Activated naive CD8-positive, alpha-beta T cell treated with anti-CD3 and anti-CD28 coated beads for 36 hours (primary cell): ENCODE measurements at places on chromosomes 16 and 17.
A peak's percentile ranks its signal among the peaks of the same experiment; 100 is the strongest.

GRCh38 chr16:27725236-27726000, 175.5 kb downstream of the KATNIP start:
- H3K27me3 ChIP-seq, result no peaks in the 10 kb centered on the region
- peaks cover 3% of the 10 kb centered on the region for H3K4me1 ChIP-seq
- no peak overlapping the region for H3K27ac ChIP-seq
- H3K4me3 ChIP-seq, result no peak overlapping the region
- DNase-seq, result no peak

- DNase-seq, result no peak
- no peaks in the 10 kb centered on the region for H3K27me3 ChIP-seq
- H3K36me3 ChIP-seq, result peaks cover 31% of the 10 kb centered on the region
- no peak overlapping the region for H3K4me3 ChIP-seq
- no peak overlapping the region for H3K27ac ChIP-seq
Measured at GRCh38 chr17:80604009-80604669, 59.5 kb downstream of the RPTOR start.

DNA sequence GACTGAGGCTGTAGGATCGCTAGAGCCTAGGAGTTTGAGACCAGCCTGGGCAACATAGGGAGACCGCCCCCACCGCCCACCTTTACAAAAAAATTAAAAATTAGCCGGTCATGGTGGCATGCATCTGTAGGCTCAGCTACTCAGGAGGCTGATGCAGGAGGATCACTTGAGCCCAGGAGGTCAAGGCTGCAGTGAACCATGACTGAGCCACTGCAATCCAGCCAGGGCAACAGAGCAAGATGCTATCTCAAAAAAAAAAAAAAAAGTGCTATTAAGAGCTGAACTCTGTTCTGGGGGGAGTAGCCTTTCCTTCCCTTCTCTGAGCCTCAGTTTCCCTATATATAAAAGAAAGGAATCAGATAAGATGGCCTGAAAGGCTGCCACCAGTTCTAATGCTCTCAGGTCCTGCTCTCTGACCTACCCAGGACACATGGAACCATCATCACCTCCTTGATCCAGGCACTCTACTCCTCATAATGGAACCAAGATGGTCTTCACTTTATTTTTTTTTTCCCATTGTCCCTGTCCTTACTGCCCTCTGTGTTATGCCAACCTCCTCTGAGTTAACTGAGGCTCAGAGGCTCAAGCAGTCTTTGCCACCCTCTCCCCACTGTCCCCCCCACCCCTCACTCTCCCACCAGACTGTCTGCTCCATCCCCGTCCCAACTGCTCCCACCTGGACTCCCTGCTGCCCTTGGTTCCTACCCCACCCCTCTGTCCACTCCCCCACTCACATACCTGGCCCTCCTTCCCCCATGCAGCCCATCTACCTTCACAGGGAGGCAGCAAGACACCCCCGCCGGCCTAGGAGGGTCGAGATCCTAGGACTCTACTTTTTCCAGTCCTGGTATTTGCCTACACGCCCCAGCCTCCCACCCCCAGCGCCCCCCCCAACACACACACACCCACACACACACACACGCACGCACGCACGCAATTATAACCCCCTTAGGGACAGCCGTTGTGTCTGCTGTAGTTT, 23.8 kb upstream of the EIF1 start:
- H3K4me1 ChIP-seq, result peaks cover 35% of the 10 kb centered on the region
- H3K36me3 ChIP-seq, result no peaks in the 10 kb centered on the region
- peak overlapping the region; percentile 98 for H3K27ac ChIP-seq
- H3K27me3 ChIP-seq, result peaks cover 3% of the 10 kb centered on the region

- no peaks in the 10 kb centered on the region for H3K27me3 ChIP-seq
- H3K27ac ChIP-seq, result no peak overlapping the region
- DNase-seq, result no peak
- H3K4me1 ChIP-seq, result peaks cover 2% of the 10 kb centered on the region
- no peaks in the 10 kb centered on the region for H3K36me3 ChIP-seq
Measured at GRCh38 chr17:61196302-61196704, 203.3 kb upstream of the TBX2 start.

DNA sequence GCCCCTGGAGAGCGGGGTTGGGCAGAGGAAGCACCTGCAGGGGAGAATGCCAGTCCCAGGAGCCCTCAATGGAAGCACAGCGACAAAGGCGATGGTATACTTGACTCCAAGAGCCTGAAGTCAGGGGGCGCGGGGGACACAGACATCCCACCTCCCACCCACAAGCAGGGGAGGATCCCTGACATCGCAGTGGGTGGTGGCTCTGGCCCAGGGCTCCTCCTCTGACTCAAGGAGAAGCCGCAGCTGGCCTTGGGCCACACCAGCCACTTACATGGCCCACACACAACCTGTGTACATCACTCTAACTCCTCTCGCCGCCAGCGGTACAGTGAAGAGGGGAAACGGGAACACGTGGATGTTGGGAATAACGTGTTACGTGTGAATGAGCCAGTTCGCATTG, 44.3 kb downstream of the FZD2 start:
- peaks cover 4% of the 10 kb centered on the region for H3K27me3 ChIP-seq
- H3K4me3 ChIP-seq, result no peak overlapping the region
- H3K36me3 ChIP-seq, result no peaks in the 10 kb centered on the region
- H3K4me1 ChIP-seq, result no peaks in the 10 kb centered on the region
- no peak for DNase-seq

GRCh38 chr16:3492356-3492755, 2.9 kb downstream of the C16orf90 start:
- no peaks in the 10 kb centered on the region for H3K4me1 ChIP-seq
- no peak for DNase-seq
- H3K4me3 ChIP-seq, result no peak overlapping the region
- no peaks in the 10 kb centered on the region for H3K27me3 ChIP-seq

DNA sequence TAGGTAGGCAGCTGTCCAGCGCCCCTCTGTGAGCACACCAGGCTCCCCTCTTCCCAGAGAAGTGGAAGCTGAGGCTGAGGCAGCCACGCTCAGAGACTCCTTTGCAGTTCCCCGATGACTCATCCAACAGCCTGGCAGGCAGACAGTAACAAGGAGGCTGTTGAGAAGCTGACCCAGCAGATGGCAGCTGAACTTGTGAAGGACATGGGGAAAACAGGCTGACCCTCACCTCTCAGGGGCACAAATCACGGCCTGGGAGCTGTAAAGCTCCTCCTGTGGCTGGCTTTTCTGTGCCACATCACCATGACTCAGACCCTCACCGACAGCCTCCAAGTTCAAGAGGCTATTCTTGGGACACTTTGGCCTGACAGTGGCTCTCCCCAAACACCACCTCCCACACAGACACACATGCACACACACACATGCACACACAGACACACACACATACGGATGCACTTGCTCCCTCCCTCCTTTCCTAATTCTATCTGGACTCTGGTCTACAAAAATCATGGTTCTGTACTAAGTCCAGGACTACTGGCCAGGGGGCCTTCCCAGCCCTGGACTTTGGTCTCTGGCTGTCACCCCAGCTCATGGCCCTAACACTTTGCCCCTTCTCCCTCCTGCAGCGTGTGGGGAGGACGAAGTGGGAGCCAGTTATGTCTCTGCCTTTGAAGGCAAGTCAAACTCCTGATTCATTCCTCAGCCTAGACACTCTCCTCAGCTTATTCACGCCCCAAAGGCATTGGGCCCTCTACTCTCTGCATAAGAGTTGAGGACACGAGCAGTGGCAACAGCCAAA, 23.2 kb downstream of the MAP3K14 start:
- H3K36me3 ChIP-seq, result peaks cover 37% of the 10 kb centered on the region
- no peak for DNase-seq

DNA sequence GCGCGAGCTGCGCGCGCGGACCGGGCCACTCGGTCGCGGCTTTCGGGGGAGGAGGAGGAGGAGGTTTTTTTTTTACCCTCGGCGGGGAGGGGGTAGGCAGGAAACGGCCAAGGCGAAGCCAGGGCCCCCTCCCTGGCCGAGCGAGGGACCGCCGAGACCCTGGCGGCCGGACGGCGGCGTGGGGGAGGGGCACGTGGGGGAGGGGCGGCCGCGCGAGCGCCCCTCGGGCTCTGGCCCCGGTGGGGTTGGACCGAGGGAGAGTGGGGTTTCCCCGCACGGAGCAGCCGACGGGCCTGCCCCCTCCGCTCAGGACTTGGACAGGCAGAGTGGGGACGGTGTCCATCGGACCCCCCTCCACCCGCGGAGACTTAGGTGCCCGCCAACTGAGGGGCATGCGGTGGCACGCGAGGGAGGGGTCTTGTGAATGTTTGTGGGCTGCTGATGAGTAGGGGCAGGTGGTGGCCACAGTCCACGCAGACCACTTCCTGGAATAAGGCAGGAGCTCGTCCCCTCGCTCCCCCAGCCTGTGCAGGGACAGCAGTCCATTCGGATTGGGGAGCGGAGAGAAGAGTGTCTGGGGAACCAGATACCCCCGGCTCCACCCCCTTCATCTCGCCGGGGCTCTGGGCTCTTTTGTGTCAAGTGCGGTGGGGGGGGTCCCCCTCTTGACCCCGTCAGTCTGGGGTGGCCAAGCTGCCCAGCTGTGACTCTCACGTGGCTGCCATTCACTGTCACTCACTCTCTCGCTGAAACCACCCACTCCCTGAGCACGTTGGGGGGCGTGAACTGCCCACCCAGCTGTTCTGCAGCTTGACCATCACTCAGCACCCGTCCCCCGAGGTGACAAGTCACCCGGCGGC, 3.0 kb upstream of the CHD3 start:
- peak overlapping the region; percentile 66 for H3K27ac ChIP-seq
- H3K27me3 ChIP-seq, result no peaks in the 10 kb centered on the region
- no peaks in the 10 kb centered on the region for H3K4me1 ChIP-seq
- peak; percentile 62 for DNase-seq

GRCh38 chr17:78789149-78789662, 7.1 kb upstream of the CYTH1 start:
- no peak for DNase-seq
- no peak overlapping the region for H3K4me3 ChIP-seq
- H3K36me3 ChIP-seq, result peaks cover 33% of the 10 kb centered on the region

DNA sequence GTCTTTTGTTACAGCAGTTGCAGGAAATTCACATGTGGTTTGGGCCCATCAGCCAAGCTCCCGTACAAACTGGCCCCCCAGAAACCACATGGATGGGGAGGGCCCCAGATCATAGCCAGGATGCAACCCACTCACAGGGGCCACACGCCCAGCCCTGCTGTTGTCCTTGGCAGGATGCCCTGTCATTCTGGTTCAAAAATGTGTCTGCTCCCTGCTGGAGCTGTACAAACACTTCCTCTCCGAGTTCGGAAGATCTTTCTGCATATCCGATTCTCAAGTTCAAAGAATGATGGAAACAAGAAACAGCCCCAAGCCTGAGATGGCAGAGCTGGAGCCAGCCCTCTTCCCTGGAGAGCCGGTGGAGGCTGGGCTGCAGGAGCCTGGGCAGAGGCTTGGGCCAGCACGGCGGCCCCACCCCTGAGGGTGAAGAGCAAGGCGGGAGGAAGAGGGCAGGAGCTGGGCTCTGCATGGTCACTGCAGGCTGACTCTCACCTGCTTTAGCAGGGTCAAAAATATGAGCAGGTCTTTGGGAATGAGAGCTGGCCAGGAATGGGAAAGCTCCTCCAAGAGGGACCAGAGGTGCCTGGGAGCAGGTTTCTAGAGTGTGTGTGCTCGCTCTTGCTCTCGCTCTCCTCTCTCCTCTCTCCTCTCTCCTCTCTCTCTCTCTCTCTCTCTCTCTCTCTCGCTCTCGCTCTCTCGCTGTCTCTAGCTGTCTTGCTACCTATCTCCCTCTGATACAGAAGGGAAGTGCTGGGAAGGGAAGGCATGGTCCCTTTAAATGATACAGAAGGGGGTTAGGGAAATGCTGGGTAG, 34.7 kb upstream of the ENPP7 start:
- H3K4me3 ChIP-seq, result no peak overlapping the region
- peaks cover 10% of the 10 kb centered on the region for H3K4me1 ChIP-seq
- no peak for DNase-seq
- peaks cover 43% of the 10 kb centered on the region for H3K27me3 ChIP-seq
- no peaks in the 10 kb centered on the region for H3K36me3 ChIP-seq
- no peak overlapping the region for H3K27ac ChIP-seq

DNA sequence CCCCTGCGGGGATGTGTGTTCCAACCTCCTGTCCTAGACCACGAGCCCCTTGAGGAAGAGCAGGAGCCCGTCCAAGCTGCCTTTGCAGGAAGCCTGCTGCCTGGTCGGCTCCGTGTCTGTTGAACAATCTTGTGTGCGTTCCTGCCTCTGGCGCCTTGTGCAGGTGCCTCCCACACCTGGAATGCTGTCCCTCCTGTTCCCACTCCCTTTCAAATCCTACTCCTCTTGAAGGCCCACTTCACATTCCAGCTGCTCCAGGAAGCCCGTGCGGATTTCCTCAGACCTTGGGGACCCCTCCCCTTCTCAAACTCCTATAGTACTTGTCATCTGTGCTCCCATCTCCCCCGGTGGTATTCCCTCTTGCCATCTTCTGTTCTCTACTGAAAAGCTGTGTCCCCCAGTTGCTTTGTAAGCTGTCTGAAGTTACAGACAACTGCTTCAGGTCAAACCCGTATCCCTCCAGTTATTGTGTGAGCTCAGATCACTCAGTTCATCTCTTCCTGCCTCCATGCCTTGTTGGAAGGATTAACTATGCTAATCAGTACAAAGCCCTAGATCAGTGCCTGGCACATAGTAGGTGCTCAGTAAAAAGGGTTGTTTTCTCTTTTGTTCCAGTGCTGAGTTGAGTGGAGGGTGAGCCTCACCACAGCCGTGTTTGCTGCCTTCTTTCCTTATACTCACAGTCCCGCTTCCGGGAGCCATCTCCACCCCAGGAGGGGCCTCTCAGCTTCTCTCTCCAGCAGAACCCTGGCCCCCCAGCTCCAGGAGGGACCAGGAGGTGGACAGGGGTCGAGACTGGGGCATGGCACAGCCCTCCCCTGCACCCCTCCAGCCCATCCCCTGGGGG, 241.8 kb upstream of the CIBAR2 start:
- no peak overlapping the region for H3K4me3 ChIP-seq
- H3K36me3 ChIP-seq, result no peaks in the 10 kb centered on the region
- DNase-seq, result no peak
- peaks cover 3% of the 10 kb centered on the region for H3K27me3 ChIP-seq

DNA sequence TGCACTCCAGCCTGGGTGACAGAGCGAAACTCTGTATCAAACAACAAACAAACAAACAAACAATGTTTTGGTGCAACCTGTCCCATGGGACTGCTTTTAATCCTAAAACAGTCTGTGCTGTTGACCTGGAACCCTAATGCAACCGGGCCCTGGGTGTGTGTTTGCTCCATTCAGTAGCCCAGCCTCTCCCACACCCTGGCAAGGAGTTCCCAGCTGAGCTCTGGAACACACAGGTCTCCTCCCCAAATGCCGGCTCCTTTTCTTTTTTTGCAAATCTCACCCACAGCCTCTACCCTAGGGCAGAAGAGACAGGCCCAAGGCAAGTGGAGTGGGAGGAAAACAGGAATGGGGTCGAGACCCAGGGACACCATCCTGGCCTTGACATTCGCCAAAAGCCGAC, 29.8 kb upstream of the RASD1 start:
- no peaks in the 10 kb centered on the region for H3K27me3 ChIP-seq
- no peak overlapping the region for H3K27ac ChIP-seq
- no peak overlapping the region for H3K4me3 ChIP-seq
- DNase-seq, result no peak
- no peaks in the 10 kb centered on the region for H3K36me3 ChIP-seq

- H3K27ac ChIP-seq, result peak overlapping the region; percentile 61
- DNase-seq, result no peak
- no peaks in the 10 kb centered on the region for H3K27me3 ChIP-seq
Measured at GRCh38 chr16:3651461-3652372, 2.8 kb upstream of the DNASE1 start.
